ENCODE measurements at places on chromosomes 5 and 9.
A peak's percentile ranks its signal among the peaks of the same experiment; 100 is the strongest.

DNA sequence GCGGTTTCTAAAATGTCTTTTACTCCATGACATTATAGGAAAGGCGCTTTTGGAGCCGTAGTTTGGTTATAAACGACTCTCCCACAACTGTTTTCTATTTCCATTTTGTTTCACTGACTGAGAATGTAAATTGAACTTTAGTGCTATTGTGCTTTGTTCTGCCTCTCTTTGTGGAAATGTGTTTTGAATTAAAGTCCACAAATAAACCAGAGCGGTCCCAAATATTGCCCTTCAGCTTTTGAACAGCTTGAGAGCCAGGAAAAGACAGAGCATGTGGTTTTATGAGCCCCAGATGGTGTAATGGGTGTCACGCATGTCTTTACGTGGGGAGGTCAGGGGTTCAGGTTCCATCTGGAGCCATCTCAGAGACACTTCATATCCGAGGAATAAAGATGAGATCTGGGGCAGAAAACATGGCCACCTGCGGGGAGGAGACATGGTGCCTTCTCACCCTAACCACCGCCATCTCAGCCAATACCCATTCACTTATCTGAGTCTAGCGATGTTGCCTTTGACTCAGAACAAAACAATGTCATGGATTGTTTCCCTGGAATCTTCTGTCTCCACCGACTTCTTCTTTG lies 42.5 kb upstream of the ROR2 start:
- DNase-seq = no peak

DNA sequence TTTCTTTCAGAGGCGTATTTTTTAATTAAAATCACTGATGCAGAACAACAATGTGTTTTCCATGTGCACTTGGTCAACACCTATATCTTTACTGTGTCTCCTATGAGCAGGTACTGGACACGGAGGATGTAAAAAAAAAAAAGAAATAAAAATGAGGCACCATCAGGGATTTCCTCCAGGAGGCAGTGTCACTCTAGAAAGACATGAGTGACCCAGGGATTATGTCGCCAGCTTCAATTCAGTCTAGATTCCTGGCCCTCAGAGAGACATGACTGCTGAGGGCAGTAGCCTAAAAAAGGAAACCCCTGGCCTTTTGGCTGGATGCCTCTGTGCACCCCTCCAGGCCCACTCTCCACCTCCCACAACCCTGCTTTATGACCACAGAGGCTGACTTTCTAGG lies 18.3 kb upstream of the IL33 start:
- no peak for DNase-seq

GRCh38 chr5:157506981-157507780 lies 47.2 kb downstream of the NIPAL4 start:
- no peak for DNase-seq

DNA sequence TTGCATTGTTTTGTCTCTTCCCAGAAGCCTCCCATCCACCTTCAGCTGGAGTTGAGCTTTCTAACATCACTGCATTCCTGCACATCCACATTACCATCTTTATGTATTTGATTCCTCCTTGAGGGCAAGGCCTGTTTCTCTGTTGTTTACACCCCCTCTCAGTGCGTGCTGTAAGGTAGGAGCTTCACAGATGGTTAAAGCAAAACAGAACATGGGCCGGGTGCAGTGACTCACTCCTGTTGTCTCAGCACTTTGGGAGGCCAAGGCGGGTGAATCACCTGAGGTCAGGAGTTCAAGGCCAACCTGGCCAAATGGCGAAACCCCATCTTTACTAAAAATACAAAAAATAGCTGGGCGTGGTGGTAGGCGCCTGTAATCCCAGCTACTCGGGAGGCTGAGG lies 110.9 kb downstream of the KCNIP1 start:
- peak; percentile 82 for DNase-seq

DNA sequence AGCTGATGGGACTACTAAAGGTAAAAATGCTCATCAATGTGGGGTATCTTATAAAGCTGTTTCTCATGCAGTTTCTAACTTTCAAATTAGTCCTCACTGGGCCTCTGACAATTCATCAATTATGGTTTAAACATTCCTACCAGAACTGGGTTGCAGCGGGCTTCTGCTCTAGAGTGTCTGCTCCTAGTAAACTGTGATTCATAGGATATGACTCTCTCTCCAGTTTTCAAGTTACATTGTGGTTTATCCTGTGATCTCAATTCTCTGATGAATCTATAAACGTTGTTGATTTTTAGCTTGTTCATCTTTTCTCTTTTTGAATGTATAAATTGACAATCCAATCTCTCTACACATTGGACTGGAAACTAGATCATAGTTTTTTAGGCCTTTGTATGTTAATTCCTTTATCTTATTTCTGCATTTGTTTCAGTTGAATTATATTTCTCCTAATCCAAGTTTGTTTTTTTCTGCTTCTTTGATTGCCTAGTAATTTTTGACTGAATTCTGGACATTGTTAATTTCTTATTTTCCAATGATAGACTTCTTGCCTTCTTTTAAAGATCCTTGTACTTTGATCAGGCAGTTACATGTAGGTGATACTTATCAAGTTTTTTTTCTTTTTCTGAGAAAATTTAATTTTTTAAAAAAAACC lies 822.6 kb downstream of the TLE1 start:
- peak; percentile 46 for DNase-seq

GRCh38 chr9:100126423-100126822 lies 27.4 kb downstream of the INVS start:
- no peak for DNase-seq

GRCh38 chr5:133819977-133820471 lies 148.4 kb downstream of the C5orf15 start:
- no peak for DNase-seq

DNA sequence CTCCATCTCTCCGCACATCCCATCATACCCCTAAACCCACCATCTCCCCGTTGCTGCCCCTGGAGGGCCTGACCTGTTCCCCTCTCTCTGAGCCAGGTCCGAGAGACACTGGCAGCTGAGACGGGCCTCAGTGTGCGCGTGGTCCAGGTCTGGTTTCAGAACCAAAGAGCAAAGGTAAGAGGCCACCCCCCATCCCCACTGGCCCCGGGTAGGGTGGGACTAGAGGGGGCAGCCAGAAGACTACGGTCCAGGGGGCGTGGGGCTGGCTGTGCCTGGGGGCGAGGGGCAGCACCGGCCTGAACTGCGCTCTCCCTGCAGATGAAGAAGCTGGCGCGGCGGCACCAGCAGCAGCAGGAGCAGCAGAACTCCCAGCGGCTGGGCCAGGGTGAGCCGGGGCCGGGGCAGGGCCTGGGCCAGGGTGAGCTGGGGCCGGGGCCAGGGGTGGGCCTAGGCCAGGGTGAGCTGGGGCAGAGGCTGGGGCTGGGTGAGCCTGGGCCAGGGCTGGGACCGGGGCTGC lies 79.8 kb downstream of the LMX1B start:
- DNase-seq = no peak

DNA sequence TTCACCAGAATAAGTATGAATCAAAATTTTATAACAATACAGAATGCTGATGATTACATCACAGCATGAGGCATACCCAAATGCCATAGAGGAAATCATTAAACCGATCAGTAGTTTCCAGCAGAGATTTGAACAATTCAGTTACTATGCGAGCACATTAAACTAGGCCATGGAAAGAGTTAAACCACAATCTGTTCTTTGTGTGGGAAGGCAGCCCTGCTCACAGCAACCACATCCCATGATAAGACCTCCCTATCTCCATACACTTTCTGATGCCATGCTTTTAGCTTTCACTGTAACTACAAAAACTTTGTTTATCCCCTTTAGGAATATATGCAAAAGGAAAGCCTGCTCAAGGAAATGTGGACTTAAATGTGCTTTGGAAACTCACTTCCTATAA lies 4.5 kb downstream of the NFIB start:
- DNase-seq = no peak

DNA sequence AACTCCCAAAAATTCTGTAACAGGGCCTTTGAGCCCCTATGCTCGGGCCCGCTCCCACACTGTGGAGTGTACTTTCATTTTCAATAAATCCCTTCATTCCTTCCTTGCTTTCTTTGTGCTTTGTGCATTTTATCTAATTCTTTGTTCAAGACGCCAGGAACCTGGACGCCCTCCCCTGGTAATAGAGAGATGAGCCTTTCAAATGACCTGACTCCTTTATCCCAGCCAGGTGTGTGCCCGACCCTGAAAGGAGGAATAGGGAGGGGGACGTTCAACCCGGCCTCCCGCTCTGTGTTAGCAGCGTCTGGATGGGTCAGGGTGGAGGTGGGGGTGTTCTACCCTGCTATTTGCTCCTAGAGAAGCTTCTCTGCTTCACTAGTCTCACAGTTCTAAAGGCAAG lies 53.9 kb downstream of the FXN start:
- DNase-seq = no peak

DNA sequence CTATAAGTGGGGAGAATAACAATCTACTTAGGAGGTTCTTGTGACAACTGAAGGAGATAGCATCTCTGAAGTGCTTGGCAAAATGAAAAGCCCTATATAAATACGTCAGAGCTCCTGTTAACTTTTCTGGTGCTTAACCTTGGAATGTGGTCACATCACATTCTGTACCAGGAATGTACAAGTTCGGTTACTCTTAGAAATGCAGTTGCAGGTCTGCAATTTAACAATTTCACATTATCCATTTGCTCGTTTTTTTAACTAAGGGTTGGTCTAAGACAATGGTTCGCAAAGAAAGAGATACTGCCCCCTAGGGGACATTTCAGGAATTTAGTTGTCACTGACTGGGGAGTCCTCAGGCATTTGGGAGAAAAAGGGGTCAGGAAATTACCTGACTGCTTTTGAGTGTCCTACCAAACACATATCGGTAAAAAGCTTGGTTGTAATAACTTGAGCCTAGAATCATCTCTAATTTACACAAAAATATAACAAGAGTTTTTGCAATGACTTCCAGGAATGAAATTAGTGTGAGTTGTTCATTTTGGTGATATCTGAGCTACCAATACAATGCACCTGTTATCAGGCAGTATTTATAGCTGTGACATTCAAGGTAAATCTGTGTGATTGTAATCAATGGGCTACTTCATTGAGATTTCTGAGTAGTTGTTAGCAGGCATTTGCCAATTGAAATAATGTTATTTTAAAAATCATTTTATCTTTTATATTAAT lies 5.4 kb upstream of the HBEGF start:
- DNase-seq = no peak

DNA sequence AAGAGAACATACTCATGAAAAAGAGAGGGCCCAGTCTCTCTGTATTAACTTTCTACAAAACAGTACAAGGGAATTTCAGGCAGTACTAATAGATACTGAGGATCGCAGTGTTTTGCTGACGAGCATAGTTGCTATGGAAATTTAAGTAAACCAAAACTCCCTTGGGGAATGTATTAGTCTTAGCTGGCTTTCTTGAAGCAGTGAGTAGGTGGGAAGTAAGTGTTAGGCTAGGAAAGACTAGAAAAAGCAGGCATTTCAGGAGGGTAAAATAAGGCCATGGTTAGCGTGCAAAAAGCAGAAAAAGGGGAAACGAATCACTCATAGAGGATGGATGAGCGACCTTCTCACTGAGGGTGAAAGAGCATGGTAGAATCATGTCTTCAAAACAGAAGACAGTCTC lies 84.3 kb upstream of the ACTBL2 start:
- DNase-seq = no peak

- no peak for DNase-seq
Observed at GRCh38 chr9:131670247-131671132, 69.4 kb downstream of the RAPGEF1 start.

DNA sequence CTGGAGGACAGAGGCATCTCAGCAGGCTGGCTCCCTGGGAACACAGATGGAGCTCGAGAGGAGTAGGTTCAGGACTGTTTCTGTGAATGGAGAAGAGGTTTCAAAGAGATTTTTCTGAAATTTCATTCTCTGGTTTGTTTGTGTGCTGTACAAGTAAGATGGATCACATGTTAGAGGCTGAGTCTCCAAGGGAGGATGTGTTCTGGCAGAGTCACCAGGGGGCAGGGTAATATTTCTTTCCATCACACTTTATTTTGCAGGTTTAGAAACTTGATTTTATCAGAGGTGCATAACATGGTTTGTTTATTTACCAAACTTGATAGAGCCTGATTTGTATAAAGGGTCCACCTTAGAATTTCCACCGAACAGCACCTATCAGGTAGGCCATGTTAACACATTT lies 69.2 kb upstream of the ARL15 start:
- no peak for DNase-seq

- DNase-seq = no peak
Observed at GRCh38 chr9:124878021-124878420, 16.1 kb downstream of the ARPC5L start.

- no peak for DNase-seq
Observed at GRCh38 chr5:93425096-93425495, 155.9 kb downstream of the NR2F1-AS1 start.

- DNase-seq = no peak
Observed at GRCh38 chr9:26768145-26768544, 124.5 kb downstream of the CAAP1 start.

- no peak for DNase-seq
Observed at GRCh38 chr9:114347675-114348074, 18.0 kb downstream of the ORM2 start.

- DNase-seq = no peak
Observed at GRCh38 chr5:158492841-158493242, 606.9 kb downstream of the EBF1 start.

DNA sequence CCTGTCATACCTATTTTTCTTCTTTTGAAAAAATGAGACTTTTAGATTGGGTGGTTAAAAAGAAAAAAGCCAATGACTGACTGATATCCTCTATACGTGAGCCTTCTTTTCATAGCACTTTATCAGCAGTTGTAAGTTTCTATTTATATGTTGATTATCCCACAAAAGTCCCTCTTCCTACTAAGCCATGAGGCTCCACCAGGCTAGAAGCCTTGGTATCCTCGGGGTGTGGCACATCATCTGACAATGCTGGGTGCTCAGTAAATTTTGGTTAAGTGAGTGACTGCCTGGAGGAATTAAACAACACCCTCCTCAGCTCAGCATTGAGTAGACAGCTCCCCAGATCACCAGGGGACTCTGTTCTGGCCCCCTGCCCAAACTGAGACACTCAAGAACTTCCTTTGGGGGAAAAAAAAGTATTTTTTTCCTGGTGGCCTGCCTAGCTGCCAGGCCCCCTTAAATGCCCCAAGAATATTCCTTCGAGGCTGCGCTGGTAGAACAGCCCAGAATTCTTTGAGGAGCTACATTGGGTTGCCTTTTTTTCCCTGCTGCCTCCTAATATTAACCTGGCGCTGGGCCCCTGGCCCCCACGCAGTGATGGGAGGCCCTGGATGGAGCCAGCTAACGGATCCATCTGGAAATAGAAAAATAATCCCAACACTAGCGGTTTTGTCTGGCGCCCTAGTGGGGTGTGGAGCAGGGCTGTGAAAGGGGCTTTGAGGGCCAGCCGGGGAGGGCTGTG lies 23.4 kb upstream of the COL27A1 start:
- no peak for DNase-seq
